ENCODE measurements at places on chromosomes 5 and 9.
A peak's percentile ranks its signal among the peaks of the same experiment; 100 is the strongest.

GRCh38 chr5:149549461-149550267, 1.6 kb downstream of the CSNK1A1 start:
- no peak for DNase-seq

- DNase-seq: no peak
These were observed 19.1 kb downstream of the DUSP1 start for GRCh38 chr5:172751761-172752510.

DNA sequence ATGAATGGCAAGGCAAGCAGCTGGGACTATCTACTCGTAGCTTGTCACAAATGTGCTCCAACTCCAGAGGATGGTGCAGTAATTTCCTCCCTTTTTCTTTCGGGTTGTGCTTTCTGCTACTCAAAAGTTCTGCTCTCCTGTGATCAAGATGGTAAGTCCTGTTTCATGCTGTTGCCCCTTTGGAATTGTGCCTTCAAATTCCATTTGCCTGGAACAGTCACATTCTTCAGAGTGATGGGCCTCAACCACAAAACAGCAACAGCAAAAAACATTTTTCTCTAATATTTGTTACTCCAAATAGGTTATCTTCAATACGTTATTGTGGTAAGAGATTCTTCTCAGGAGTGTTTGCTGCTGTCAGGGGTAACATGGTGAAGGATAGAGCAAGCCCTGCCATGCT, 209.3 kb downstream of the PALM2AKAP2 start:
- DNase-seq: no peak

- DNase-seq: peak; percentile 73
These were observed at the start of gene PRLR for GRCh38 chr5:35230038-35230611. Gene PRLR (minus strand): TSS chr5:35230487. CDS start chr5:35089620, 140,867 bp downstream.

- no peak for DNase-seq
These were observed 8.6 kb downstream of the HAPLN1 start for GRCh38 chr5:83711982-83712601.

GRCh38 chr5:141641634-141642267, 5.0 kb downstream of the RELL2 start:
- no peak for DNase-seq
